ENCODE measurements at places on chromosomes 7 and 10. TPM values are rescaled to one million over a fixed set of nuclear protein-coding genes. Genes with fewer than 3 reads are reported as not detected.

The PCGF6 gene
- 23.2 TPM for total RNA-seq

The TOMM7 gene
- 141 TPM for total RNA-seq

The HMX3 gene
- total RNA-seq, result 0.55 TPM

The OR2A12 gene
- 0.06 TPM for total RNA-seq

The DGKB gene
- total RNA-seq, result 1.1 TPM

The SMKR1 gene
- 57.0 TPM for total RNA-seq

The DPYSL4 gene
- 21.0 TPM for total RNA-seq

The LAMB4 gene
- 3.1 TPM for total RNA-seq

The CCL24 gene
- not detected for total RNA-seq

- H3K27me3 ChIP-seq, result no peaks in the 10 kb centered on the region
- H3K36me3 ChIP-seq, result no peaks in the 10 kb centered on the region
- H3K4me3 ChIP-seq, result no peak overlapping the region
- no peak for DNase-seq
- H3K4me1 ChIP-seq, result no peaks in the 10 kb centered on the region
These were observed 480.3 kb upstream of the POT1 start for GRCh38 chr7:125409921-125410320.

GRCh38 chr10:29119374-29119773, 169.5 kb upstream of the LYZL1 start:
- no peaks in the 10 kb centered on the region for H3K36me3 ChIP-seq
- DNase-seq, result peak; percentile 77
- H3K4me3 ChIP-seq, result peak overlapping the region; percentile 33
- no peaks in the 10 kb centered on the region for H3K27me3 ChIP-seq

DNA sequence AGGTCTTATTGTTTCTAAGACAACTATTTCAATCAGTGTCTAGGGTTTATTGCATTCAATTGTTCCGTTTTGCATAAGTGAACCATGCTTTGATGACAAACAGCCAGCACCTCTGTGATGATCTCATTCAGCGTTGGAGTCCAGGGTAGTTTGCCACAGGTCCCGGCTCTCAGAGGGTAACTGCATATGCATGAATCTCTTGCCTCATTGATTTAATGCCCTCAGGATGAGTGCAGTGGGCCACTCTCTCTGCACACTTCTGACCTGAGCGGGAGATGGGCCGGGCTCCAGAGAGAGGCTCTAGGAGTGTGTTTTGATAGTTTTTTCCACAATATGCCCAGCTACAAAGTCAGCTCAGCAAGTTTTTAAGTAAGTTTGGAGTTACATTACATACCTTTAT, 83.9 kb downstream of the HECW1 start:
- no peak for DNase-seq
- no peaks in the 10 kb centered on the region for H3K27me3 ChIP-seq
- no peak overlapping the region for H3K27ac ChIP-seq
- no peaks in the 10 kb centered on the region for H3K36me3 ChIP-seq
- no peak overlapping the region for H3K4me3 ChIP-seq

GRCh38 chr10:63910806-63911205, 389.6 kb downstream of the REEP3 start:
- no peaks in the 10 kb centered on the region for H3K27me3 ChIP-seq
- no peak overlapping the region for H3K27ac ChIP-seq
- no peaks in the 10 kb centered on the region for H3K4me1 ChIP-seq
- H3K36me3 ChIP-seq, result no peaks in the 10 kb centered on the region

GRCh38 chr7:21067216-21067615, 280.5 kb upstream of the SP8 start:
- H3K4me1 ChIP-seq, result no peaks in the 10 kb centered on the region
- H3K4me3 ChIP-seq, result no peak overlapping the region
- H3K27ac ChIP-seq, result no peak overlapping the region
- no peaks in the 10 kb centered on the region for H3K27me3 ChIP-seq
- H3K36me3 ChIP-seq, result no peaks in the 10 kb centered on the region
- no peak for DNase-seq

GRCh38 chr10:72911758-72912157, 18.2 kb downstream of the OIT3 start:
- H3K36me3 ChIP-seq, result no peaks in the 10 kb centered on the region
- H3K4me3 ChIP-seq, result no peak overlapping the region
- H3K27ac ChIP-seq, result no peak overlapping the region
- no peaks in the 10 kb centered on the region for H3K27me3 ChIP-seq

DNA sequence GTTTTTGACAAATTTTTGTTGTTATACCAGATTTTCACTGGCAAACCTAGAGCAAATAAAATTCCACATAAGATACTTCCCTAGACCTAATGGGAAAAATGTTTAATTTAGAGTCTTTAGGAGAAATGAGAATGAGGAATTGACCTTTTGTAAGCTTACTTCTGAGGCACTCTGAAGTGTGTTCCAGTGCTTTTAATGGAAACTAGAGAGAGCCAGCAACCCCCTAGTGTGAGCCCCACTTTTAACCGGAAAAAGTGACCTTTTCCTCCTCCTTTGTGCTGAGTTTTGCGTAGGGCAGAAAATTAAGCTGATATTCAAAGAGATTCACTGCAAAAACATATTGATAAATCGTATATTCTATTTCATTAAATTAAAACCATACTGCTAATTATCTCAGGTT, 5.2 kb downstream of the IKZF1 start:
- no peaks in the 10 kb centered on the region for H3K36me3 ChIP-seq
- H3K27ac ChIP-seq, result no peak overlapping the region
- H3K4me1 ChIP-seq, result no peaks in the 10 kb centered on the region
- H3K27me3 ChIP-seq, result no peaks in the 10 kb centered on the region
- DNase-seq, result no peak

GRCh38 chr7:74059681-74060588, 23.7 kb upstream of the LIMK1 start:
- no peaks in the 10 kb centered on the region for H3K27me3 ChIP-seq
- H3K4me3 ChIP-seq, result no peak overlapping the region
- no peak overlapping the region for H3K27ac ChIP-seq
- DNase-seq, result no peak
- peaks cover 9% of the 10 kb centered on the region for H3K4me1 ChIP-seq

- no peaks in the 10 kb centered on the region for H3K27me3 ChIP-seq
- no peak overlapping the region for H3K27ac ChIP-seq
- no peak for DNase-seq
- no peaks in the 10 kb centered on the region for H3K36me3 ChIP-seq
- peaks cover 7% of the 10 kb centered on the region for H3K4me1 ChIP-seq
- no peak overlapping the region for H3K4me3 ChIP-seq
These were observed 15.8 kb downstream of the AP5Z1 start for GRCh38 chr7:4791101-4791737.

GRCh38 chr10:15585303-15585715, 134.4 kb downstream of the ITGA8 start:
- H3K27me3 ChIP-seq, result no peaks in the 10 kb centered on the region
- no peak overlapping the region for H3K4me3 ChIP-seq
- peak; percentile 79 for DNase-seq
- no peaks in the 10 kb centered on the region for H3K36me3 ChIP-seq
- no peaks in the 10 kb centered on the region for H3K4me1 ChIP-seq
- H3K27ac ChIP-seq, result no peak overlapping the region

DNA sequence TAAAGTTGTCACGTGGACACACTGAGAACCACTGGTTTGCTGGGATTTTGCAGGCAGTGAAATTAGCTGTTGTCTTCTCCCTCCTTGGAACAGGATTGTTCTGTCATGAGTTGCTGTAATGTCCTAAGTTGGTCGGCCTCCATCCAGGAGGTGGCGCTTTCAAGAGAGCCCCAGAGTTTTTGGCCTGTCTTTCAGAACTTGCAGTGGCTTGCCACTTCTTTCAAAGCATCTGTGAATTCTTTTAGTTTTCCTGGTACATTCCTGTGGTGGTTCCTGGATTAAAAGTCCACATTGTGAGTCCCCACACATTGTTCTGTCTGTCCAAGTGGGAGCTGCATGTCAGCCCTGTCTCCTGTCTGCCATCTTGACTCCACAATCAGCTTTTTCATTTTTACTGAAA, 133.8 kb downstream of the PON1 start:
- no peaks in the 10 kb centered on the region for H3K27me3 ChIP-seq
- H3K4me3 ChIP-seq, result no peak overlapping the region
- no peak for DNase-seq
- H3K36me3 ChIP-seq, result no peaks in the 10 kb centered on the region
- no peak overlapping the region for H3K27ac ChIP-seq
- H3K4me1 ChIP-seq, result no peaks in the 10 kb centered on the region

DNA sequence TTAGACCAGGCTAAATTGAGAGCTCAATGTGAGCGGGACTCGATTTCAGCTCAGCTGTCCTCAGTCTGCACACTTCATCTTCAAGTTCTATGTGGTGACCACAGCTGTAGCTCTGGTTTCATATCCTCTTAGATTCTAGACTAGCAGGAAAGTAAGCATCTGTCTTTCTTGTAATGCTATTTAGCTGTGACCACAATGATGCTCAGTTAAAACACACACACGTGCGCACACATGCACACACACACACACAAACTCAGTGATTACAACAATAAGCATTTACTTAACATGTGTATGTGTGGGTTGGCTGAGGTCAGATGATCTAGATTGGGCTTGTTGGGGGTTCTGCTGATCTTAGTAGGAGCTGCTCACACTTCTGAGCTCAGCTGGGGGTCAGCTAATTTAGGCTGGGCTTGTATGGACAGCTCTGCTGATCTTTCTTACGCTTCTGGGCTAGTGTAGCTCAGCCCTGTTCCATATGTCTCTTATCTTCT, 82.5 kb downstream of the ZNF365 start:
- no peaks in the 10 kb centered on the region for H3K27me3 ChIP-seq
- H3K36me3 ChIP-seq, result no peaks in the 10 kb centered on the region
- H3K27ac ChIP-seq, result no peak overlapping the region
- no peaks in the 10 kb centered on the region for H3K4me1 ChIP-seq

DNA sequence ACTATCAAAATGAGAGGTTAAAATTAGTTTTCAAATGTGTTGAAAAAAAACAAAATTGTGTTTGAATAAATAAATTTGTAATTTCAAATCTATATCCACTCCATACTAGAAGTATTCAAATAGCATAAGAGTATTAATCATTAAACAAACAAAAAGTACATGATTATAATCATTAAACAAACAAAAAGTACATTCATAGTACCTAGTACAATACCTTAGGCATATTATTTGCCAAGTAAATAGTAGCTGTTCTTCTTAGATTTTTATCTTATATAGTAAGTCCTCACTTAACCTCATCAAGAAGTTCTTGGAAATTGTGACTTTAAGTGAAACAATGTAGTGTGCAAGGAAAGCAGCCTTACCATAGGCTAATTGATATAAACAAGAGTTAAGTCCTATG, 349.3 kb upstream of the VWC2 start:
- H3K27me3 ChIP-seq, result no peaks in the 10 kb centered on the region
- H3K4me3 ChIP-seq, result no peak overlapping the region
- H3K27ac ChIP-seq, result no peak overlapping the region
- H3K36me3 ChIP-seq, result no peaks in the 10 kb centered on the region
- DNase-seq, result no peak
- H3K4me1 ChIP-seq, result no peaks in the 10 kb centered on the region

GRCh38 chr10:48419714-48420113, 113.2 kb downstream of the MAPK8 start:
- H3K4me1 ChIP-seq, result no peaks in the 10 kb centered on the region
- H3K27ac ChIP-seq, result no peak overlapping the region
- no peak for DNase-seq
- no peaks in the 10 kb centered on the region for H3K27me3 ChIP-seq

GRCh38 chr10:62171791-62172190, 96.9 kb downstream of the RTKN2 start:
- no peaks in the 10 kb centered on the region for H3K27me3 ChIP-seq
- no peaks in the 10 kb centered on the region for H3K4me1 ChIP-seq
- no peak overlapping the region for H3K4me3 ChIP-seq

Measured in testis (tissue), 5 donors.